Left lung (tissue), 14 donors: ENCODE measurements at places on chromosomes 3 and 15. TPM values are rescaled to one million over a fixed set of nuclear protein-coding genes. Genes with fewer than 3 reads are reported as not detected.

The AGBL1 gene
- 0.01 TPM for polyA plus RNA-seq

The GATA2 gene
- 17.2 TPM for polyA plus RNA-seq

The DUOX2 gene
- polyA plus RNA-seq, result 0.43 TPM

DNA sequence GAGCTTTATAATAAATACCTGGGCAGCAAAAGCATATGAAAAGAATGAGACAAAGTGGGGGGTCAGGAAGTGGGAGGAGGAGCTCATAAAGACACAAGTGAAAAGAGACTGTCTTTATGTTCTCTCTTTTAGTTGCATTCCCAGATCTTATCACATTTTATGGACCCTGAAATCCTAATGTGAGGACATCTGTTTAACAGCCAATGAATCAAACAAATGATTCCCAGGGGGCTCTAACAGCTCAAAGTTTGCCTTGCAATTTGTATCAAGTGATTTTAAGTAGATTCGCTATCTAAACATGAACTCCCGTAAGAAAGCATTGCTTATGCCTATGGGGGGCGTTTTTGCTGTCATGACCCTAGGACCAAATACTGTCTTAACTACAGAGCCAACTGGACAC is 332.3 kb upstream of the CNTN4 start:
- DNase-seq, result no peak

DNA sequence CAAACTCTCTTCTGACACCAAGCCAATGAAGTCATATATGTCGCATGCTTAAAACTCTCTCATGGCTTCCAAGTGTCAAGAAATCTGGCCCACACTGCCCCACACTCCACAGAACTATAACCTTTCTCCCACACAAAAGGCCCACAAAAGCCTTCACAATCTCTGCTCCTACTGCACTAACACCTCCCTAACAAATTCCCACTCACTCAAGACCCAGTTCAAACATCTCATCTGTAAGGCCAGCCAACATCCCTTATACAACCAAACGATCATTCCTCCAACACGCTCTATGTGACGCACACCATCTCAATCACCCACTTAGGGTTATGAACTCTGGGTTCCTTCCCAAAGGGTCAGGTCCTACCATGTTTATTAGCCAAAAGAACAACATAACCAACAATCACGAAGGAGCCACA is 13.5 kb downstream of the TBC1D2B start:
- DNase-seq, result peak; percentile 71

The GPR149 gene
- not detected for polyA plus RNA-seq

DNA sequence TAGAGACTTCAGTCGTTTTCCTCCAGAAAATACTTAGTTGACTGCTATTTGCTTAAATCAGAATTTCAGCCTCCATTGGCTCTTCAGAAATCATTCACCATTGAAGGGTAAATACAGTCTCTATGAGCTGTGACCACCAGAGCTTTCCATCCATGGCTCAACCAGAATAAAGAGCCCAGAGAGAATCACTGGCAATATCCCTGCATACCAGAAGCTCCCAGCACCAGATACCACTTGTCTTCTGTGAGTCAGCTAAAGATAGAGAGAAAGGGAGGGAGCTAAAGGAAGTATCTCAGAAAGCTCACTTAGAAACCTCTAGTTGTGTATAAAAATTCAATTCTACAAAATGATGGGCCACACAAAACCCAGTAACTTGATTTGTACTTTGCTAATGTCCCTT is 115.2 kb upstream of the TMCO5A start:
- no peak for DNase-seq

- no peak for DNase-seq
These were observed 144.2 kb upstream of the SOX2 start for GRCh38 chr3:181567311-181568075.

- no peak for DNase-seq
These were observed 1.0 kb upstream of the P2RY13 start for GRCh38 chr3:151330379-151330778.

The SLC28A2 gene
- 0.35 TPM for polyA plus RNA-seq
